ELF-1 (cell line): ENCODE measurements at places on chromosomes 4 and X.
A peak's percentile ranks its signal among the peaks of the same experiment; 100 is the strongest.

GRCh38 chrX:118493016-118493415 lies 2.6 kb upstream of the DOCK11 start:
- DNase-seq: no peak

DNA sequence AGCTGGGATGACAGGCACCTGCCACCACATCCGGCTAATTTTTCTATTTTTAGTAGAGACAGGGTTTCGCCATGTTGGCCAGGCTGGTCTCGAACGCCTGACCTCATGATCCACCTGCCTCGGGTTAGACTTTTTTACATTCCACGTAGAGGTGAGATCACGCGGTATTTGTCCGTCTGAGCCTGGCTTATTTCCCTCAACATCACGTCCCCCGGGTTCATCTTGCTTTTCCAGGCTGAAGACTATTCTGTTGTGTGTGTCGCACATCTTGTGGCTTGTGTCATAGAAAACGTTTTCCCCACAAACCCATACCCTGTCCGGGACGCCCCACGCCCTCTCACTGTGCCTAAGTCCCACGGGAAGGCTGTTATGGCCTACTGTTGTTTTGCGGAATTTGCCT lies 185.3 kb downstream of the CRLF2 start:
- no peak for DNase-seq

GRCh38 chrX:23816179-23816578 lies 33.2 kb downstream of the SAT1 start:
- no peak for DNase-seq

- DNase-seq: no peak
Observed at GRCh38 chr4:38177035-38177546, 216.9 kb downstream of the PTTG2 start.

- no peak for DNase-seq
Observed at GRCh38 chr4:140863197-140863596, 107.0 kb upstream of the TBC1D9 start.

DNA sequence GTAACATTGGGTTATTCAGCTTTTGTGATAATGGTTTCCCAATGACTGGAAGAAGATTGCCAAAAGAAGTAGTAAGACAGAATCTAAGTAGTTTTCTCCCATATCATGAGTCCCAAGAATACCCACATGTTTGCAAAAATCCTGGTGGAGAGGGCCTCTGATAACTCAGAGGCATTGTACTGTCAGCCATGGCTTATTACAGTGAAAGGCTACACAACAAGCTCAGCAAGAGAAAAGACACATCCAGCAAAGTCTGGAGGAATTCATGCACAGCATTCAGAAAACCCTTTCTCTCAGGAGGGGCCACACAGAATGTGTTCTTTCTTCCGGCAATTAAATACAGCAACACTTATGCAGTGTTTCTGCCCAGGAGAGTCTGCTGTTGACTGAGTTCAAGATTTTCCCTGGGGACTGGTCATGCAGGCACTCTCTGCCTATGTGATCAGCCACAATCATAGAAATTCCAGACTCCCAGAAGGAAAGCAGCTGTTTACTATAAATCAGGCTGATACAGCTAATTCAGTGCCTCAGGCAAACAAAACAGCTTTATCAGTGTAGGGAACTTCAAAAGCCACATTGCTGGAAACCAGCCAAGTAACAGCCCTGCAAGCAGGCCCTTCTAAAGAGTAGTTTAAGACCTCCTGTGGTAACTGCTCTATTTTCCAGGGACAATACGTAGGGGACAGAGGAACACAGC lies 937.1 kb downstream of the CCSER1 start:
- peak; percentile 95 for DNase-seq

DNA sequence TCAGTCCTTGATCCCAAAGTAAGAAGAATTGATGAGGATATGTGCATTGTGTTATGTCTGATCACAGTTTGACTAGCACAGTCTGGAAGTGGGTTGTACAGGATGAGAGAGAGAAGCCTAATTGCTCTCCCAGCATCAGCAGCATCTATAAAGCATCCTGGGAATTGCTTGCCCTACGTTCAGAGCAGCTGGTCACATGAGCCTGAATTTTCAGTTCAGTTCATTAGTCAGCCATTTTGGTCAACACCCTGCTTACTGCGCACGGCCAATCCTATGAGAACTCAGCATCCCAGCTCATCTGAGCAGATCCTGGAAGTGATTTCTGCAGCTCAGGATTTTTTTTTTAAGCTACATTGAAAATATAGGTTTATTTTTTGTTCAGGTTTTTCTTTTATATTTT lies at the start of gene RUFY3:
Gene RUFY3 (plus strand): TSS at position 218 of the 400 bp plus-strand sequence. CDS start 610 bp downstream, outside the sequence.
- no peak for DNase-seq

- no peak for DNase-seq
Observed at GRCh38 chr4:88757067-88757466, 59.4 kb upstream of the NAP1L5 start.

DNA sequence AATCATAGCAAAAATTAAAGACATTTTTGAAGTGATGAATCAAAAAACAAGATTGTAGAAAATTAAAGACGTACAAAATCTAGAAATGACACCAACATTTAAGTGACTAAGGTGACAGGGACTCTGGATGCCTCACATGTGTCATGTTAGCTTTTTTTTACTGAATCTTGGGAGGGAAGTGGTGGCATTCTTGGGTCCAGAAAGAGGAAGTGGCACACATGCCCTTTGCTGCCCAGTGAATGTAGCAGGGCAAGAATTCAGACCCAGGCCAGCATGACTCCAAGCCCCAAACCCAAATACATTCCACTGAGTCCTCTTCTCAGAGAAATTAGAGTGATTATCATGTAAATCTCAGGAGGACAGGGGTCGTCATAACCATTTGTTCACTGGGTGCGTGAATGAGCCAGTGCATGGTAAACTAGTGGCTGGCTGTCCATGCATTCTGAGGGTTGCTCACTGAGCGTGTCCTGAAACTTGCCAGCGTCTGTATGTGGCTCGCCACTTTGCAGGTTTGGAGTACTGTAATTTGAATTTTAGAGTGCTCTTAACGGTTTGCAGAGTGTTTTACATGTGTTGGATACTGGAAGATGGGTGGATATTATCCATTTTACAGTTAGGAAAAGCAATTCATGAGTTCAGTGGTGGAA lies 55.4 kb upstream of the TBC1D14 start:
- DNase-seq: no peak

DNA sequence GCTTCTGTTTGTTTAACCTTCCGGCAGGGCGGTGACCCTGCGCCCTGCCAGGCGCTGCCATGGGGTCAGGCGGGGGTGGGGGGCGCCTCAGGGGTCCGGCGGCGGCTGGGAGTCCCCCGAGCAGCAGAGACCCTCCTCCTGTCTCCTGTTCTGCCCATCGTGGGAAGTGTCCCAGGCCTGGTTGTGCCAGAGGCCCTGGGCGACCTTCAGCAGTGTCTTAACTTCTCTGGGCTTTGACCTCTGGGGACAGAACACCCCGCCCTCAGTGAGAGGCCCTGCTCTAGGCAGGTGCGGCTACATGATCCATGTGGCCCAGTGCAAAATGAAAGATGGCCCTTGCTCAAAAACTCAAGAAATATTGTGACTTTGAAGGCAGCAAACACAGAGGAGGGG lies 22.8 kb upstream of the HMX1 start:
- DNase-seq: no peak

GRCh38 chrX:125193921-125194320 lies 125.8 kb upstream of the TEX13C start:
- no peak for DNase-seq

GRCh38 chr4:73702796-73703287 lies 37.5 kb upstream of the CXCL8 start:
- no peak for DNase-seq

- no peak for DNase-seq
Observed at GRCh38 chr4:21555083-21555482, 393.5 kb downstream of the KCNIP4 start.

DNA sequence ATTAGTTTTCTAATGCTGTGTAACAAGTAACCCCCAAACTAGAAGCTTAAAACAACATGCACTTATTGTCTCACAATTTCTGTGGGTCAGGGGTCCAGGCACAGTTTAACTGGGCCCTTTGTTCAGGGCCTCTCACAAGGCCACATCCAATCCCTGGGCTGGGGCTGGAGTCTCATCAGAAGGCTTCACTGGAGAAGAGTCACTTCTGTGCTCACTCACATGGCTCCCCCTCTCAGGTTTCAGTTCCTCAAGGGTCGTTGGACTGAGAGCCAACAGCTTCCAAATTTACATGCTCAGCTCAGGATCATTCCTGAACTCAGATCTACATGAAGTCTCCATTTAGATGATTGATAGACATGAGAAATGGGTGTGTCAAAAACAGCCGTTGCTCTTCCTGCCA lies 77.1 kb downstream of the EVC start:
- no peak for DNase-seq

GRCh38 chr4:124536946-124537345 lies 175.6 kb downstream of the ANKRD50 start:
- DNase-seq: no peak

DNA sequence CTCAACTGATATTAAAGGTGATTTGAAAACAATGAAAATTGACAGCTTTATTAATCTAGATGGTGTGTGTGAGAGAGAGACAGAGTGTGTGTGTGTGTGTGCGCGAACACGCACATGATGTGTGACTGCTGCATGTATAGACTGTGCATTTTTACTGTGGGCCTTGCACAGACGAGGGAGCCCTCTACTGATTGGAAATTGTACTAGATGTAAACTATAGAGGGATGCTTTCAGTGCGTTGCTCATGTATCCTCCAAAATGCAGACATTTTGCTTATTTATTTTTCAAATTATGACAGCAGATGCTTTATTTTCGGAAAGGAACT lies 168.4 kb upstream of the GK2 start:
- no peak for DNase-seq
